ENCODE measurements at places on chromosomes 6 and 20.

DNA sequence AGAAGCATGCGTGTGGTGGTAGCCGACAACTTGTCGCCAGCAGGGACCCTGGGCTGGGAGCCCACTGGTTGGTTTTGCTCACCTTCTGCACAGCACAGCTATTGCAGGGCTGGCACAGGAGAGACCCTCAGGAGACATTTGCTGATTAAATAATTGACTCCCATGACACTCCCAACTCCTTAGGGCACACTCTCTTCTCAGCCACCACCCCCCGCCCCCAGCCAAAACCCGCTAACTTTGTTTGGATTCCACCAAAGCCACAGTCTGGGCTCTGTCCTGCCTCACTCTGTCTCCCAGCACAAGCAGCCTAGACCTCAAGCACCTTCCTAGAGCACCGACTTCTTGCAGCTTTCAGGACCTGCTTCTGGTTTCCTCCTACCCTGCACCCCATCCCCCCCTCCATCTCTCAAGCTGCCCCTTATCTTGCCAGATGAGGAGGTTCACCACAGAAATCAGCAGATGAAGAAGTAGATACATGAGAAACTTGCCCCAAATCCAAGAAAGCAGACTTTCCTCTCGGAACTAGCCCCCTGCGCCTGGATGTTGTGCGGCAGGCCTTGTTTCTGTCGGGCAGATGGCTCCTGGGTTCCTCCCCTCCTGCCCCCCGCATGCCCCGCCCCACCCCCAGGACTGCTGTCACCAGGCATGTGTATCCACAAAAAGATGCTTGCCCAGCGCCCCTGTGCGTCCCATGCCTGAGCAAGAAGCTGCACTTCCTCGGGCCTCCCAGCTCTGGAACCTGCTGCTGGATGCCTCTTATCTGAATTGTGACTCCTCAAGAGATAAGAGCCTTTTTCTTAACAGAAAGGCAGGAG lies 35.0 kb upstream of the CD93 start:
- no peak for DNase-seq

DNA sequence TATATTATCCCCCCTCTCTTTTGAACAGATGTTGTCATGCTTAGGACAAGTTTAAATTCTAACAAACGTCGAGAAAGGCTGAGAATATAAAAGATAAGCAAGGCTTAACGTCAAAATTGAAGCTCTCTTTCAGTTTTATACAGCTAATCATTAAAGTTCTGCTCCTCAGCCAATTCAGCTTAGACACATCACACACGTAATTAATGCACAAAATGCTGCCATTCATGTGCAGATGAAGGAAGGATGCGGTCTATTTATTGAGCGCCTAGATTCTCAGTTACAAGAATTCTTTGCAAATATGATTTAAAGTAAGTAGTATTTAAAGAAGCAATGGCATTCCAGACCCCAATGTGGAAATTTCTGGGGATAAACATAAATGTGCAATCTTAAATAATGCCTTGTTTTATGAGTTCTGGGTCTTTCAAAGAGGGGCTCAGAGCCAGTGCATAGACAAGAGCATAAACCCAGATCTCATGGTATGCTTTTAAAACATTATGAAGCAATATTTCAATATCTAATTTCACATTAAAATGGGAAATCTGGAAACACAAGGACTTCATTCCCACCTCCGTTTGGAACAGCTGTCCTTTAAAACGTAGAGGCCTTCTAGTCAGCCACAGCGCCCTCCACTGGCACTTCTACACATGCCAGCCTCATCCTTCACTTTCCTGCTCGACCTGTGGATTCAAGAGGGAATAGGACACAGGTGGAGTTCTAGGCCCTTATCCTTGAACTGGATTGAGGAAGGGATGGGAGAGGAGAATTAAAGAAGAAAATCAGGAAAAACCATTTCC lies 85.8 kb downstream of the LYRM4 start:
- no peak for DNase-seq

DNA sequence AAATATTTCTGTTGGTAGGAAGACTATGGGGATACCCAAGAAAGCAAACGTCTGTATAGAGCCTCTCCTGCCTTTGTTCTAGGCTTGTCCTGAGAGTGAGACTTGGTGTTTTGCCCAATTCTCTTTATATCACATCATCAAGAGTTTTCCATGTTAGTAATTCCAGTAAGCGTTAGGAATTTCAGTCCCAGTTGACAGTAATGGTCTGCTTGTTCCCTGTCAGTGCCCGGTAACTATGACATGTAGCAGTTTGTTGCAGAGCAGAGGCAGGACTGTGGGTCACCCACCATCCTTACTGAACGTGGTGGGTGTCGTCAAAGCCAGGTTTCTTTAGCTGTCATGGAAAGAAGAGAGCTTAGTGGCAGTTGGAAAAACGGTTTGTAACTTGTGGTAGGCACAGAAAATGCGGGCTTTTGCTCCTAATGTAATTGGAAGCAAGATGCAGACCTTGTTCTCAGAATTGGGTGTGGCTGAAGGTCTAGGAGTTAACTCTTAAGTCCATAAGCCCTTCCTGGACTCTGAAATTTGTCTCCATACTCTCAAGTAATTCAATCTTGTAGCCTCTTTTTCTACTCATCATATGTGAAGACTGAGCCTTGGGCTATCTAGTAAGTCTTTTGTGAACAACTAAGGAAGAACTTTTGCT lies 188.8 kb downstream of the TMEM242 start:
- no peak for DNase-seq

DNA sequence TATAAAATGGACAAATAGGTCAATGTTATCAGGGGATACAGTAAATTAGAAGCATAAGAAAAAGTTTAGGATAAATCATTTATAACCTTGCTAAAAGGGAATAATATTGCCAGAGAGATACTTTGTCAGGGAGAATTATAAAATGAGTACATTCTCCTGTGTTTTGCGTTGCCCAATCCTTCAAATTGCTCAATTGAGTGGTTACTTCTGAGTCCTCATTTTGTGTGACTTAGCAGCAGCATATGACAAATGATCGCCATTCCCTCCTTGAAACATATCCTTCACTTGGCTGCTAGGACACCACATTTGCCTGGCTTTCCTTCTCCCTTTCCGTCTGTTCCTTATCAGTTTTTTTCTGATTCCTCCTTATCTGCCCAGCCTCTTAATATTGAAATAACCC lies 106.7 kb upstream of the FLRT3 start:
- DNase-seq: no peak

DNA sequence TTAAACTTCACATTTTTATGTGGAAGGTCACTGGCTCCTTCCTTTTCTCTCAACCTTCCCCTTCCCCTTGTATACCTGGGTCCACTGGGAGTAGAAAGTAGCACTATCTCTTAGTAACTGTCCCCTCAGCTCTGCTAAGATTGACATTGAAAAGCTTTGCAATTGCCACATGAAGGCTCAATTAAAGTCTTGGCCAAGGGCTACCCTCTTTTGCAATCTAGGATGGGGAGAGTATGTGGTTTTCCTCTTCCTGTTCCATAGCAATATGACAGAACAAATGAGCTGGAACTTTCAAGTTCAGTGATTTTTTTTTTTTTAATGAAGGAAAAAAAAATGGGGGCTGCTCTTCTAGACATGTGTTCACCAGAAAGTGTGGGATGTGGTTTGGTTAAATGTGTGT lies 37.1 kb downstream of the PROKR2 start:
- DNase-seq: no peak

- no peak for DNase-seq
Observed at GRCh38 chr20:50431066-50431450, 79.1 kb upstream of the PTPN1 start.

Data from myocyte (in vitro differentiated cells).